CD8-positive, alpha-beta T cell (primary cell): ENCODE measurements at places on chromosomes 7 and 10. TPM values are rescaled to one million over a fixed set of nuclear protein-coding genes. Genes with fewer than 3 reads are reported as not detected.

Gene CALHM1
- not detected for total RNA-seq

Gene DDC
- not detected for total RNA-seq

- DNase-seq, result no peak
These were observed 20.6 kb downstream of the KLHDC10 start for GRCh38 chr7:130090745-130091532.

GRCh38 chr10:132477066-132477397 is 60.6 kb upstream of the INPP5A start:
- DNase-seq, result no peak

Gene PPP1R9A
- 0.11 TPM for total RNA-seq

DNA sequence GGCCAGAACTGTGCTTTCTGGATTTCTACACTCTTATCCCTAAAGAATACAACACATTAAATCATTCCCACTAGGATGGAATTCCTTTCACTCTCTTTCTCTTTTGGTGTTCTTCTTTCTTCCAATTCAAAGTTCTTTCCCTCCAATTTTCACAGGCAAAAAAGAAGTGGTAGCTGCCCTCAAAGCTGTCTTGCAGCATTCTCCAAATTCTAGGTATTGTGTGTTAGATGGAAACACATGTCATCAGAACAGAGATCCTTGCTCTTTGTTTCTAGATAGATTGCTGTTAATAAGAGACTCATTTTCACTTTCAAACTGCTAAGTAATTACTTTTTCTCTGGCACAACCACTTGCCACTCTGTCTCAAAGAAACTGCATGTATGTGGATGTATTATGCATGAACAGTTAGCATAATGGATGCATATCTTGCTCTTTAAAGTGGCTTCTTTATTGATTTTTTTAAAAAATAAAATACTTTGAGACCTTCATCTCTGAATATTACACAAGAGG is 31.0 kb downstream of the SHTN1 start:
- DNase-seq, result no peak

DNA sequence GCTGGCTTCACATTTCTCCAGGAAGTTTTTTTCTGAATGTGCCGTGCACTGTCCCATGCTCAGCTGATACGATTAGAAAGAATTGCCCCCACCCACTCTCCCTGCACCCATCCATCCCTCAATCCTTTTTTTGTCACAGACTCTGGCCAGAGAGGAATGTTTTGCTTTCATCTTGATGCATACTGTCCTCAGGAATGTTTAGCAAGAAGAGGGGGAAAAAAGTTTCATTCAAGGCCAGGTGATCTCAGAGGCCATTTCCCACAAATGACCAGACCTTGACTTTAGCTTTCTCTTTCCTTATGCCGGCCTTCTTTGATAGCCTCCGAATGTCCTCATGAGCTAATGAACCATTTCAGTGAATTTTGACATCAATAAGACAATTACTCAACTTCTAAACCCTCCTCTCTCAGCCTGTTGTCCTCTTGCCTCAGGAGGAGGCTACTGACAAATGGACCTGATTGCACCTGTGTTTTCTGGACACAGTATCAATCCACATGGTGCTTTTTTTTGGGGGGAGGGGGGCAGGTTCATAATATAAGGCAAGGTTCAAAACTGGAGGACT is 105.0 kb upstream of the KLF6 start:
- no peak for DNase-seq

DNA sequence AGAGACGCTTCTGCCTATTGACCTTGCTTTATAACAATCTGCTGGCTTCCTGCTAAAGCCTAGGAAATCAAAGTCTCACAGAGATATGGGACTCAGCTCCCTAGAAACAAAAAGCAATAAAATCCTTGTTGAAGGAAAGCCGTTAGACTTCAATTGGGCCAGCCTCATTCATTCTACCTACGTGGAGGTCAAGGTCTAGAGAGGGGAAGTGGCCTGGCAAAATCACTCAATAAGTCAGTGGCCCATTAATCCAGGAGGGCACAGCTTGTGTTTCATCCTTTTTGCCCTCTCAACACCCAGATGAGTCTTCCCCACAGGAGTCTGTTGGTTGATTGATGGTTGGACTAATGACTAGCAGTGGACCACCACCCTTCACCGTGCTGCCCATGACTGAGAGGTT is 40.5 kb upstream of the ACSL5 start:
- no peak for DNase-seq

- DNase-seq, result no peak
These were observed 643 bp downstream of the KAT6B start for GRCh38 chr10:74827045-74827441.

GRCh38 chr7:23191022-23191421 is 9.2 kb downstream of the NUP42 start:
- no peak for DNase-seq

DNA sequence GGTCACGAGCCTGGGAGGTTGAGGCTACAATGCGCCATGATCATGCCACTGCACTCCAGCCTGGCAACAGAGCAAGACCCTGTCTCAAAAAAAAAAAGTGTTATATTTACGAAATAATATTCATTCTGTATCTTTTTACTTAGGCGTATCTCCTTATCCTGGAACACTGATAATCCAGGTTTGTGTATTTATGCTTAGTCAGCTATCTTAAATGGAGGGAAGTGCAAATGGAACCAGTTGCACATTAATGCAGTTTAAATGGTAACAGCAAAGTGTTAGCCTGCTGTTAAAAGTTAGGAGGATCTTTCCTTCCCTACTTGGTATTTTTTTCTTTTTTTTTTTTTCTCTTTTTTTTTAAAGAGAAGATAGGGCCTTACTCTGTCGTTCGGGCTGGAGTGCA is 36.0 kb upstream of the RBM20 start:
- no peak for DNase-seq

Gene GPC2
- total RNA-seq, result 13.3 TPM

GRCh38 chr10:99619090-99619800 is 994 bp downstream of the SLC25A28 start:
- DNase-seq, result no peak

- no peak for DNase-seq
These were observed 26.4 kb upstream of the GPR37 start for GRCh38 chr7:124792002-124792401.

GRCh38 chr7:17063045-17063383 is 181.2 kb upstream of the AGR3 start:
- no peak for DNase-seq

Gene CLRN3
- not detected for total RNA-seq

Gene NME8
- not detected for total RNA-seq

- no peak for DNase-seq
These were observed 91.6 kb upstream of the CCDC6 start for GRCh38 chr10:59997827-59998525.

DNA sequence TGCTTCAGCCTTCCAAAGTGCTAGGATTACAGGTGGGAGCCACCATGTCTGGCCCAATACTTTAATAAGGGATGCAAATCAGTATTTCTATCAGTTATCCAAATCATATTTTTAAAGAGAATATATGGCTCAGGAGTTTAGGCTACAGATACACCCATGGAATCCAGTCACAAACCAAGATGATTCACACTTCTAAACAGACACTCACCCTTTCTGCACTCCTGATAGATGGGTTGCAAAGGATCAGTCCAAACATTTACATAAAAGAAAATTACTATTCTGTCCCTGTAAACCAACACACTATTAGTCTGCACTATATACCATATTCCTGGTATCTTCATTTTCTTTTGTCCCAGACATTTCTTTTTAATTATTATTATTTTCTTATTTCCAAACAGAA is 2.2 kb downstream of the MORN4 start:
- no peak for DNase-seq

Gene FAM20C
- 0.14 TPM for total RNA-seq

GRCh38 chr10:14478201-14478600 is 147.5 kb upstream of the FRMD4A start:
- no peak for DNase-seq

Gene PRKAG2
- total RNA-seq, result 41.8 TPM

GRCh38 chr7:151321341-151321740 is 20.3 kb upstream of the NUB1 start:
- DNase-seq, result no peak

DNA sequence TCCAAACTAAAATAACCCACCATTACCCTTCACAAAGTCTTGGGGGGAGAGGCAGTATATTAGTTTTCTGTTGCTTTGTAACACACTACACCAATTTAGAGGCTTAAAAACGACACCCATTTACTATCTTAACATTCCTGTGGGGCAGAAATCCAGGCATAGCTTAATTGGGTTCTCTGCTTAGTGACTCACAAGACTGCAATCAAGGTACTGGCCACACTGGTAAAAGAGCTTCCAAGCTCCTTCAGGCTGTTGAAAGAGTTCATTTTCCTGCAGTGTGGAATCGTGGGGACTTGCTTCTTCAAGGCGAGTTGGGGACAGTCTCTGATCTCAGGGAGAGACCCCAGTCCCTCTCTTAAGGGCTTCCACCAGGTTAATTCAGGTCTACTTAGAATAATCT is 139.1 kb downstream of the XPNPEP1 start:
- no peak for DNase-seq

DNA sequence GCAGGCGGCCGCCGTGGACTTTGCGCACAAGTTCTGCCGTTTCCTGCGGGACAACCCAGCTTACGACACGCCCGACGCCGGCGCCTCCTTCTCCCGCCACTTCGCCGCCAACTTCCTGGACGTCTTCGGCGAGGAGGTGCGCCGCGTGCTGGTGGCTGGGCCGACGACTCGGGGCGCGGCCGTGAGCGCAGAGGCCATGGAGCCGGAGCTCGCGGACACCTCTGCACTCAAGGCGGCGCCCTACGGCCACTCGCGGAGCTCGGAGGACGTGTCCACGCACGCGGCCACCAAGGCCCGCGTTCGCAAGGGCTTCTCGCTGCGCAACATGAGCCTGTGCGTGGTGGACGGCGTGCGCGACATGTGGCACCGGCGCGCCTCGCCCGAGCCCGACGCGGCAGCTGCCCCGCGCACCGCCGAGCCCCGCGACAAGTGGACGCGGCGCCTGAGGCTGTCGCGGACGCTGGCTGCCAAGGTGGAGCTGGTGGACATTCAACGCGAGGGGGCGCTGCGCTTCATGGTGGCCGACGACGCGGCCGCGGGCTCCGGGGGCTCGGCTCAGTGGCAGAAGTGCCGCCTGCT is 14.1 kb downstream of the SH2B2 start:
- DNase-seq, result no peak

DNA sequence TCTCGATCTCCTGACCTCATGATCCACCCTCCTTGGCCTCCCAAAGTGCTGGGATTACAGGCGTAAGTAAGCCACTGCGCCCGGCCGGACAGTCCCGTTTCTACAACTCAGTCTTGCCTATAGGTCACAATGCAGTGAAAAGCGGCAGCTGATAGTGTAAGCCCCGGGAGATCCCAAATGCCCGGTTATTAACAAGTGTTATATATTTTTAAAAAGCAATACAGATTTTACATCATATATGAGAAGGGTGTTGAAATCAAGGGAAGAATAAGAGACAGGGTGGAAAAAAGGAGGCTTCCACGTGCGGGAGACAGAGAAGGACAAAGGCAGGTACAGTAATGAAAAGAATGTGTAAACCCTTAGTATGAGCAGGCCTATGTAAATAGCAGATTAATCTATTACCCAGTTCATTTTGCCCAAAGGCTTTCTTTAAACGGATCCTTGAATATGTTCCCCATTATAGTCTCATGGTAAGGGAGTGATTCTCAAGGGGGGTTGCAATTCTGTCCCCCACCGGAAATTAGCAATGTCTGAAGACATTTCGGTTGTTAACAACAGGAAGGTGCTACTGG is 170.8 kb downstream of the PDE1C start:
- no peak for DNase-seq

GRCh38 chr10:29703271-29703670 is 68.5 kb upstream of the SVIL start:
- no peak for DNase-seq

Gene C7orf57
- total RNA-seq, result not detected

- no peak for DNase-seq
These were observed 139.1 kb downstream of the TCERG1L start for GRCh38 chr10:131172433-131172832.

Gene CCDC146
- 9.2 TPM for total RNA-seq

Gene SORCS1
- not detected for total RNA-seq

DNA sequence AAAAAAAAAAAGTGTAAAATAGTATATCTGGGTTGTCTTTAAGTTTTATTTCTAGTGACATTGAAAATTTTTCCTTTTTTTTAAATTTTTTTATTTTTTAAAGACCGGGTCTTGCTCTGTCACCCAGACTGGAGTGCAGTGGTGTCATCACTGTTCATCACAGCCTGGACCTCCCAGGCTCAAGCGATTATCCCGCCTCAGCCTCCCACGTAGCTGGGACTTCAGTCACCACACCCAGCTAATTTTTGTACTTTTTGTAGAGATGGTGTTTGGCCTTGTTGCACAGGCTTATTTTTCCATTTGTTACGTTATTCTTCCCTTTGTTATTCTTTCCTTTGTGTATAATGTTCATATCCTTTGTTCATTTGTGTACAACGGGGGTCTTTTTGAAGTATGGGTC is 30.1 kb downstream of the TSPAN14 start:
- DNase-seq, result no peak

- no peak for DNase-seq
These were observed 80.8 kb upstream of the KLF14 start for GRCh38 chr7:130814778-130815335.

Gene EPDR1
- not detected for total RNA-seq

Gene CEP55
- total RNA-seq, result not detected

- no peak for DNase-seq
These were observed 1193.4 kb downstream of the SORCS3 start for GRCh38 chr10:105834261-105835059.

- no peak for DNase-seq
These were observed 82.7 kb upstream of the KLF6 start for GRCh38 chr10:3867454-3868270.

DNA sequence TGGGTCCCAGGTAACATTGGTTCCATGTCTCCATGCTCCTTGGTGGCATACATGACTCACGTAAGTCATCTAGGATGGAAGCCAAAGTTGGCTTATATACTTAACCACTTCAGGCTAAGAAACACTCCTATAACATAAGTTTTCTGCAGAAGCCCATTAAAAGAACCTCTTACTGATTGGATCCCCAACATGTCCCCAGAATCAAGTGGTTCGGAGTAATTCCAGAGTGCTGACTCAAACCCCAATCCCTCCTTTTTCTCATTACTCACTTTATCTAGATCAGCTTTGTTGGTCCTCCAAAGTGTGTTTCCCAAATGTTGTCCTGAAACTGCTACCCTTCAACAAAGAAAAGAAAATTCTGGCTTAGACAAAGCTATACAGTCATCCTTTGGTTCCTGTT is 10.1 kb upstream of the ATOH7 start:
- DNase-seq, result no peak

Gene HMX3
- total RNA-seq, result 0.35 TPM
